ENCODE measurements at places on chromosomes 6 and 20.
A peak's percentile ranks its signal among the peaks of the same experiment; 100 is the strongest.

- DNase-seq = no peak
Observed at GRCh38 chr20:44400671-44400969, 45.1 kb downstream of the HNF4A start.

GRCh38 chr6:96545882-96546281 is 17.0 kb upstream of the FHL5 start:
- no peak for DNase-seq

DNA sequence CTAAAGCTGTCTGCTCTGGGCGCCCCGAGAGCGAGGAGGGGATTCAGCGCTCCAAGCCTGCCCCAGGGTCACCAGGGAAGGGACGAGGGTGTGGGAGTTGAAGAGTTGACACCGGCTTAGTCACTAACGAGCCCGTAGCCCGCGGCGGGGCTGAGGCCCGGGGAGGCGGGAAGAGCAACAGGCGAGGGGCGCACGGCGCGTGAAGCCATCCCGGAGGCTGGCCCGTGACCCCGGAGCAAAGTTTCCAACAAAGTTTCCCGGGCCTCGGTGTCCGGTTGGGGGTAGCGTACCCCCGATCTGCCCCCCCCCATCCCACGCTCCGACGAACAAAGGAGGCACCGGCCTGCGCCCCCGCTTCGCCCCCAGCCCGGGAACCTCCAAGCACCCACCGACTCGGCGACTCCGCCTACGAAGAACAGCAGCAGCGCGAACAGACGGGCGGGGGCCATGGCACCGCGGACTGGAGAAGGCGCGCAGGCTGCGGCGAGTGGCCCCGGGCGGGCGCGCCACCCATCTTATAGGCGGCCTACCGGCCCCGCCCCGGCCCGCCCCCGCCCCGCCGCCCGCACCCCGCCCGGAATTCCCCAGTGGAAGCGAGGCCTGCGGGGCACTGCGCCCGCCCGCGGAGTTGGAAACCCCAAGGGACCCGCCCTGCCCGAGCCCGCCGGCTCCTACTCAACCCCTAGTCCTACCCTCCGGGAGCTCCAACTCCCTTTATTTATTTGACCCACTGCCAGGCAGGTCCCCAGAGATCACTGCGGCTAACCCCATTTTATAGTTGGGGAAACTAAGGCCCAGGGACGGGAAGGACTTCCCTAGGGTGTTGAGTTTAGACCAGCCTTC is at the start of gene SDC4:
Gene SDC4 (minus strand): TSS at position 489 of the 843 bp plus-strand sequence. CDS start 40 bp downstream, at position 449.
- DNase-seq = peak; percentile 51

GRCh38 chr6:3517350-3517749 is 60.5 kb upstream of the SLC22A23 start:
- no peak for DNase-seq

DNA sequence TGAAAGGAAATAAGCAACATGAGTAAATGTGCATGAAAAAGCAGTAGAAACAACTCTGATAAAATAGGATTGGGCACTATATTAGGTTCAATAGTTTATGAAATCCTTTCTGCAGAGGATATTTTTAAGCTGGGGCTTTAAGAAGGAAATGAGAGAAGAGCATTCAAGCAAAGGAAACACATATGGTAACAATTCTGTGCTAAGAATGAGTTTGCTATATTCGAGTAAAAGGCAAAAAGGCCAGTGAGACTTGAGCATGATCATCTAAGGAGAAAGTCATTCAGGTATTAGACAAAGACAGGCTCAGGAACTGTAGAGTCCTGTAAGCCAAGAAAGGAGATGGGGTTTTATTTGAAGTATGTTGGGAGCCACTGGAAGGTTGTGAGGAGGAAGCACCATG is 387.1 kb upstream of the FLRT3 start:
- no peak for DNase-seq

DNA sequence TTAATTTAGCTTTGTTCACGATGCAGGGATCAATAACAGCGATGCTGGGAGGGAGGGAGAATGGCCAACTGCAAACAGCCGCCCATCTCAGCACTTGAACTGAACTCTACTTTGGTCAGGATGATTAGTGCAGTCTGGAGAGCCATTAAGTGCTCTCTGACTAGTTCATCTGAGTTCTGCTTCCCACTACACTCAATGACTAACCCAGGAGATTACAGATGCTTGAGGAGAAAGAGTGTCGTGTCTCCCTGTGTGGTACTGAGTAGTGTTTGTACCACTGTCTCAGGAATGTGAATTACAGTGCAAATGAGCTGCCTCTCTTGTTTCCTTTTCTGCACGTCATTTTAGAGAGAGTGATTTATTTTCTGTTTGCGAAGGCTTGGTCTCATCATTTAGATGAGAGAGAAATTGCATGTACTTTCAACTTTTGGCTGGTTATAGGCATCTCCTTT is 23.5 kb downstream of the CARMIL1 start:
- no peak for DNase-seq
